Subcutaneous preadipocyte (primary cell): ENCODE measurements at places on chromosomes 7 and 10. TPM values are rescaled to one million over a fixed set of nuclear protein-coding genes. Genes with fewer than 3 reads are reported as not detected.

Gene ZNF117
- total RNA-seq: 2.3 and 5.1 TPM in 2 replicates

Gene GARS1
- total RNA-seq: 257 and 270 TPM in 2 replicates

Gene NEBL
- total RNA-seq: 0.20 and 1.1 TPM in 2 replicates

Gene AGAP4
- 1.8 and 4.5 TPM in 2 replicates for total RNA-seq

Gene TRIM73
- 0.20 and 1.5 TPM in 2 replicates for total RNA-seq

Gene CCDC146
- total RNA-seq: 0.98 and 1.5 TPM in 2 replicates

Gene PARD3
- total RNA-seq: 27.6 and 46.5 TPM in 2 replicates

Gene PSMA2
- 62.8 and 76.4 TPM in 2 replicates for total RNA-seq

Gene STK32C
- total RNA-seq: 10.7 and 13.9 TPM in 2 replicates

Gene PTPN20
- 0.73 and 0.98 TPM in 2 replicates for total RNA-seq

Gene CTNNA3
- under 0.01 TPM in 1 of 2 replicates, not detected in the other for total RNA-seq

Gene CALHM1
- not detected in 2 replicates for total RNA-seq

Gene CHST15
- 3.3 and 10.7 TPM in 2 replicates for total RNA-seq

Gene HSPA12A
- total RNA-seq: 13.2 and 14.5 TPM in 2 replicates
